RKO (cell line): ENCODE measurements at places on chromosomes 2 and 18.

DNA sequence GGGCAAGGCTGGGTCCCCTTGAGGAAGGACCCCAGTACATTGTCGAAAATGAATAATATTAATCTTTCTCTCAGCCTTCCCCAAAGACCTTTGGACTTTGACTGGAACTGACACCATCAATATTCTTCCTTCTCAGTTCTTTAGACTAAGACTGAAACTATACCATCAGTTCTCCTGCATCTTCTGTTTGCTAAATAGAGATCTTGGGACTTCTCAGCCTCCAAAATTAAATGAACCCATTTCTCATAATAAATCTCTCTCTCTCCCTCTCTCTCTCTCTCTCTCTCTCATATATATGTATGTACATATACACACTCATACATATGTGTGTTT, 39.7 kb upstream of the VRK2 start:
- no peak for DNase-seq

DNA sequence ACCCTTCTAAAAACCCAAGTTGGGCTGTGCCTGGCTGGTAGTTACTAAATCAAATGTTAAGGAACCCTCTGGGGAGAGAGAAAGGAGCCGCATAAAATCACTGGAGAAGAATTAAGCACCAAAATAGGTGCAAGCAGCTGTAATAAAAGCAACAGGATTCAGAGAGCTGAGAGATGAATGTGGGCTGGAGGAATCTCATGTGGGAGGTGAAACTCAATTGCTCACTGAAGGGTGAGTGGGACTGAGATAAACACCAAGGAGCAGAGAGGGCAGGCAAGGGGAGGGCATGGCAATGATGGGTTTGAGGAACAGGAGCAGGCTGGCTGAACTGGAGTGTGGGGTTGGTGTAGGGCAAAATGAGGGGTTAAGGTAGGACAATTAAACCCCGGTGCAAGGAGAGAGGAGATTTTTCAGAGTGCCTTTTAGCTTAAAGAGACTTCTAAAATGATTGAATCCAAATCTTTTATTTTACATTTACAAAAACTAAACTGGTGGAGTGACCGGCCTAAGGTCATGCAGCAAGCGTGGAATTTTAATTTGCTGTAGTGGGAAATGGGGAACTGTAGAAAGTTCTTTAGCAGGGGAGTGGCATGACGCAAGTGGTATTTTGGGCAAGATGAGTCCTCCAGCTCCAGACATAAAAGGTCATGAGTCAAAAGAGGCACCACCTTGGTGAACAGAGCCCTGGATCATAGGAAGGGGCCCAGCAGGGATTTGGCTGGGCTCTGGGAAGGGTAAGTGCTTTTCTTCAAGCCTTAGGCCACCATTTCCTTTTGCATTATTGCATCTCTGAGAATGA, 10.5 kb downstream of the PLB1 start:
- no peak for DNase-seq

GRCh38 chr2:241110607-241111439, 8.7 kb upstream of the MTERF4 start:
- no peak for DNase-seq

DNA sequence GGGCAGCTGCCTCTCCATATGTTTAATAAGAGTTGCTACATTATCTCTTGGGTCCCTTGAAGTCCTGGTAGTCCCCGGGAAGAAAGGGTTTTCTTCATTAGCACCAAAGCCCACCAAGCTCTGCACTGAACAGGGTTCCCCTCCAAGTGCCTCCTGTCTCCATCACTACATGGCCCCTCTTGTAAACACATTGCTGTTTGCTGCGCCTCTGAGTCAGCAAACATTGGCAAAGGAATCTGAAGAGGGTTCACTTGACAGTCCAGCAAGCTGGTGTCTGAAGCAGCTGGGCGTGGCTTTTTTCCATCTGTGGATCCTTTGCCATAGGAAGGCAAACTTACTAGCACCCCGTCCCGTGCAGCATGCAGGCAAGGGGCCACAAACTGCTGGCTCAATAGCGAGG, 82.8 kb downstream of the TEX51 start:
- DNase-seq = no peak

DNA sequence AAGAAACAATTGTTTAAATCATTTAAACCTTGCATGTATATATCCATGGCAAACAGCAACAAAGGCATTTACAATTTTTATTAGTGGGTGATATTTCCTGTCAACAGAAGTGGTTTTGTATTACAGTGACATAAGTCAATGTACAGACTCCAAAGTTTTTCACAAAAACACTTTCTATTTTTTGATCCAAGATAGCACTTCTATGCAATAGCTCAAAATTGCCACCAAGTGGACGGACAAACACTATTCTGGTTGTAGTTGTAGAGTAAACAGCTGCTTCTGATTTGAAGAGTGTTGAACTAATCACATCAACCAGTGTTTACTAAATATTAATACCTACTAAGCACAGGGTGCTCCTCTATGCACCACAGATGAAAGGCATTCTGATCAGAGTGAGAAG, 421.4 kb downstream of the NCKAP5 start:
- DNase-seq = no peak

GRCh38 chr2:169741-170140, 94.1 kb downstream of the SH3YL1 start:
- DNase-seq = no peak

DNA sequence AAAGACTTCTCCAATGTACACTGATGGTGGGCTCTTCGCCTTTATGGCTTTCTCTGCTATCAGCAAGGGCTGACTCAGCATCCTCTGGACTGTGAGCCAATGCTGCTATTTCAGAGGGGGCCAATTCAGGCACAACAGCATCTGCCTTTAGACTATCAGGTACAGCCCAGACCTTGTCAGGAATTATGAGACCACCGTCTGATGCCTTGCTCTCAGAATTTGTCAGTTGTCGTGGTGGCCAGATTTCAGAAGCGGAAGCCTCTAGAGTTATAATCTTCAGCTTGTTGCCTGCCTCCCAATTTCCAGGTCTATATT, 92.7 kb downstream of the ALPK2 start:
- DNase-seq = no peak

DNA sequence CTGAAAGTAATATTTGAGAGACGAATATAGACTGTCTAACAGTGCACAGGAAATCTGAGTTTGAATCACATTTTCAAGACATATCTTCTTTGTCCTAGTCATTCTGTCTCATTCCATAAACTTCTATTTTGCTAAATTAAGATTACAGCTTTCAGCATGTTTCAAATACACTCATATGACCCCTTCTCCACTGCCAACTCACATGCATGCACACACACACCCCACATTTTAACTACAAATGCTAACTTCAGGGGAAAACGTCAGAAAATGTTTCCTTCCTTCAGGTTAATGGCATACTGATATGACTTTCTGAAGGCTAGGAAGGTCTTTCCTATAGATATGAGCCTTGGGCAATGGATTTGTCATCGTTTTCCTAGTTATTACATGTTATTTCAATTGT, 373.7 kb downstream of the RBM43 start:
- no peak for DNase-seq
